SJCRH30 (cell line): ENCODE measurements at places on chromosomes 12 and 14.

- DNase-seq: peak; percentile 56
These were observed 104.7 kb downstream of the PLEKHA5 start for GRCh38 chr12:19234171-19234704.

DNA sequence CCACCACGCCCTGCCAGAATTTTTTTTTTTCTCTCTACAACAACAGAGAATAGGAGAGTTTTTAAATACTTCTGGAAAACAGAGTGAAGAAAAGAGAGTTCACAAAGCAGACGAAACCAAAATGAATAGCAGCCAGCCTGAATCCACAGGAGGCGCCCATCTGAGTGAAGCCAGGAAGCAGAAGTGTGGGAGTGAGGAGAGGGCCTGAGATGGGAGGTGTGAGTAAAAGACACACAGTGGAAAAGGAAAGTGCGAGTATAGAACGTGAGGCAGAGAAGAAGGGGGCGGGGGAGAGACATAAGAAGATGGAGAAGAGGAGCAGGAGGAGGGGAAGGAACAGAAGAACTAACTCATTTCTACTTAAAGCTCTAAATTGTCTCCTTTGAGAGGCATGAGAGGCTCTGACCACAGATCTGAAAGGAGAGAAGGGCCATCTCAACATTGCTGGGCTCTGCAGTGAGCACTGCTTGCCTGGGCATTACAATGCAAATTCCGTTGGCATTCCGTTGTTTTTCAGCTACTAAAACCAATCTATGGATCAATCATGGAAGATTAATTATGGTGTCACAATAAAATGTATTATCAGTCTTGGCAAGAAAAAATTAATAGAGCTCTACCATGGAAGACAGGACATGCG lies 140.1 kb upstream of the CPSF6 start:
- no peak for DNase-seq

DNA sequence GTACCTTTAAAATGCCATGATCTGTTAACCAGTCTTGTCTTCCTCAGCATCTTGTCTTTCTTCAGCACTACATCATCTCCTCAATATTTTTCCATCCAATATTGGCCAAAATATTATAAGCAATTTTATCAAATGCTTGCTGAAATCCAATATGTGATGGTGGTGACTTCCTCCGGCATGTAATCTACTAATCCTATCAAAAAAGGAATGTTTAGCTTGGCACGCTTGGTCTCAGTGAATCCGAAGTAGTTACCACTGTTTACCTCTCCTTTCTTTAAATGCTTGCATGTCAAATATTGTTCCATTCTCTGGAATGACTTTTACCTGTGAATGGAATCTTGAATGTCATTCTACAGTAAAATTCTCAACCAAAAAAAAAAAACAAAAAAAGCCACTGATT lies 72.3 kb upstream of the EEA1 start:
- no peak for DNase-seq

GRCh38 chr12:47378222-47378582 lies 298.4 kb upstream of the AMIGO2 start:
- no peak for DNase-seq

GRCh38 chr14:103144085-103144484 lies 20.8 kb downstream of the TNFAIP2 start:
- no peak for DNase-seq
